HFFc6 (cell line): ENCODE measurements at places on chromosomes 1 and 21. TPM values are rescaled to one million over a fixed set of nuclear protein-coding genes. Genes with fewer than 3 reads are reported as not detected.
A peak's percentile ranks its signal among the peaks of the same experiment; 100 is the strongest.

- H3K4me1 ChIP-seq, result peaks cover 7% of the 10 kb centered on the region; the same call in 1 of the 2 replicates
- H3K36me3 ChIP-seq, result no peaks in the 10 kb centered on the region
- no peak overlapping the region for H3K27ac ChIP-seq
- DNase-seq, result no peak
- no peak overlapping the region for H3K4me3 ChIP-seq
- H3K27me3 ChIP-seq, result peaks cover 12% of the 10 kb centered on the region
These were observed 54.4 kb downstream of the PRSS38 start for GRCh38 chr1:227869851-227870305.

DNA sequence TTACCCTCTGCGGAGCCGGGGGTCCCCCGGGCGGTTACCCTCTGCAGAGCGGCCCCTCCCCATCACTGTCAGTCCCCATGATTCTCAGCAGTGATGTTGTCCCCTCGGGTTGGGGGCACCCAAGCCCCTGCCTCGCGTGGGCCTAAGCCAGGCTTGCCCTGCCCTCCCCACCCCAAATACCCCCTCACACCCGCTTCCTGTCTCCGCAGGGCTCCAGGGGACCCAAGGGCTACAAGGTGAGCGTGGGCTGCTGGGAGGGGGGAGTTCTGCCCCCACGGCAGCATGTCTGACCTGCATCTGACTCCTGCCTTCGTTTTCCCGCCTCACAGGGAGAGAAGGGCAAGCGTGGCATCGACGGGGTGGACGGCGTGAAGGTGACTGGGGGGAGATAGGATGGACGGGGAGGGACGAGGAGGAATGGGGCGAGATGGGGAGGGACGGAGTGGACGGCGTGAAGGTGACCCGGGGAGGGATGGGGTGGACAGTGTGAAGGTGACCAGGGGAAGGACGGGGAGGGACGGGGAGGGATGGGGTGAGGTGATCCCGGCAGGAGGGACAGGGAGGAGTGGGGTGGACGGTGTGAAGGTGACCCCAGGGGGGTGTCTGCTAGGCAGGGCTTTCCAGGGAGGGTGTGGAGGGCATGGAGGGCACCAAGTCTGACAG lies 8.6 kb downstream of the COL6A1 start:
- H3K36me3 ChIP-seq, result peaks cover 2% of the 10 kb centered on the region
- no peak overlapping the region for H3K4me3 ChIP-seq
- H3K27ac ChIP-seq, result no peak overlapping the region
- DNase-seq, result no peak
- H3K27me3 ChIP-seq, result no peaks in the 10 kb centered on the region; the same call in 1 of the 2 replicates
- peaks cover 2% of the 10 kb centered on the region for H3K4me1 ChIP-seq

PAPPA2 gene
- total RNA-seq, result 0.30 to 0.46 TPM (median 0.30 TPM) in 3 replicates

DNA sequence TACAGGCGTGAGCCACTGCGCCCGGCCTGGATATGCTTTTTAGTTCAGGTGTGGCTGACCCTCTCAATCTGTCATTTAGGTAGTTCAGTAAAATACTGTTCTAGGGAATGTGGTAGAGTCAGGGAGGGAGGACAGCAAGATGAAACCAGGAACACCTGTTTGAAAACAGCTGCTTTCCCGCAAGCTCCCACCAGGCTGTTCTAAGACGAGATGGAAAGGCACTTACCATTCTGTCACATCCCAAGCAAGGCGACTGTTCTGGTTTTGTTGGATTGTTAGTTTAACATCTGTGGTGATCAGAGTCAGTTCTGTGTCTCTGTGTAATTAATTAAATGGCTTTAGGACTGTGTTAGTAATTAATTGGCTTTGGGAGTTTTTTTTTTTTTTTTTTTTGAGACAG lies 2.9 kb downstream of the CHAF1B start:
- no peak overlapping the region for H3K4me3 ChIP-seq
- H3K27me3 ChIP-seq, result no peaks in the 10 kb centered on the region
- H3K36me3 ChIP-seq, result peaks cover 15% of the 10 kb centered on the region
- peaks cover 12% of the 10 kb centered on the region for H3K4me1 ChIP-seq
- no peak overlapping the region for H3K27ac ChIP-seq
- DNase-seq, result no peak

TIAM1 gene
- 0.36 TPM in 1 of 3 replicates, not detected in the others for total RNA-seq

GRCh38 chr1:27548858-27549719 lies 54.9 kb downstream of the AHDC1 start:
- no peak for DNase-seq
- no peak overlapping the region for H3K27ac ChIP-seq
- no peak overlapping the region for H3K4me3 ChIP-seq
- peaks cover 8% of the 10 kb centered on the region for H3K27me3 ChIP-seq
- H3K4me1 ChIP-seq, result peaks cover 32% of the 10 kb centered on the region

IGSF5 gene
- not detected in 3 replicates for total RNA-seq

GRCh38 chr1:30058970-30059369 lies 664.4 kb downstream of the MATN1 start:
- DNase-seq, result peak; percentile 94
- no peaks in the 10 kb centered on the region for H3K36me3 ChIP-seq
- H3K4me1 ChIP-seq, result peaks cover 14% of the 10 kb centered on the region

LCE1F gene
- not detected in 3 replicates for total RNA-seq

DNA sequence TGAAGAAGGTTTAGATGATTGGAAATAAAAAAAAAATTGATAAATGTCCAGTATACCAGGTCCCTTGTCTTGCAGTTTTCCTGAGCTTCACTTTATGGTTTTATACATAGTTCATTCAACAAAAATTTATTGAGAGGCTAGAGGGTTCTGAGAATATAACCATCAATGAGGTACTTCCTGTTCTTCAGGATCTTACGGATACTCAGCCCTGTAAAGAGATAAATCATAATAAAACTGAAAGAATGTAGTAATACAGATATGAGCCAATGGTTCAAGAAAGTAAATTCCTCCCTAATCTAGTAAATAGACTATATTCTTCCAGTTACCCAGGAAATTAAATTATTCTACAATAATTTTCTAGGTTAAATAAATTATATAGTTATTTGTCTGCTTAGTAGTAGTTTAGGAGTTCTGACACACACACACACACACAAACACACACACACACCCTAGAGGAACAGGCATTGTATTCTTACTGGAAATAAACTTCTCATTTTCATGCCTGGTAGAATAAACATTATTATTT lies 70.4 kb upstream of the HMCN1 start:
- DNase-seq, result no peak
- no peak overlapping the region for H3K27ac ChIP-seq
- no peaks in the 10 kb centered on the region for H3K36me3 ChIP-seq
- no peaks in the 10 kb centered on the region; the same call in none of the 2 replicates for H3K27me3 ChIP-seq

DNA sequence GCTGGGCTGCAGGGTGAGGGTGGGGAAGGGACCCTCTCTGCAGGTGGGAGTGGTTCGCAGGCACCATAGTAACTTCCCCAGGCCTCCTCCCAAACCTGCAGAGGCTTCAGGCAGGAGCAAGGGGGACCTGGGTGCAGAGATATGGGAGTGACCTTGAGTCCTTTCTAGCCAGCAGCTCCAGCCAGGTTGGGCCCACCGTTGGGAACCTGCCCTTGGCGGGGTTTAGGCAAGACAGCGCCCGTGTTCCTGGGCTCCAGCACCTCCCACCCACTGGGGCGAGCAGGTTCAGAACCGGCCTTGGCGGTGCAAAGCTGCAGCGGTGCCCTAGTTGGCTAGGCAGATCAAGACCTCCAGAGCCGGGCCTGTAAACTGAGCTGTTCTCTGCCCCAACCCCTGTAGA lies 2.2 kb upstream of the PRDM16 start:
- no peaks in the 10 kb centered on the region for H3K4me1 ChIP-seq
- DNase-seq, result no peak
- no peak overlapping the region for H3K4me3 ChIP-seq
- no peaks in the 10 kb centered on the region for H3K36me3 ChIP-seq
- no peak overlapping the region for H3K27ac ChIP-seq

FMO3 gene
- total RNA-seq, result 0.13 to 0.46 TPM in 2 of 3 replicates, not detected in the other

DNA sequence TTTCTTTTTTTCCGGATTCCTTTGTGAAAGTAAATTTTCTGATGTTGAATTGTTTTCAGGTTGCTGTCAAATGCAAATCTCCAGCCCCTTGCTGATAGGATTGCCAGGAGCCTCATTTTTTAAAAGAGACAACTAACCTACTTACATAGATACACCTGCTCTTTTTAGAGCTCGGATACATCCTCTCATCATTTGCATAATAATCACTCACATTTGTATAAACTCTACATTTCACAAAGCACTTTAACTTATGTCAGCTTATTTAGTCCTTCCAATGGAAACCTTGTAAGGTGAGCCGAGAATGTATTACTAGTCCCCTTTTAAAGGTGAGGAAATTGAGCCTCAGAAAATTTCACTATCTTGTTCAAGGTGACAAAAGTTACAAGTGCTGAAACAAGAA lies 84.8 kb downstream of the KCTD3 start:
- peaks cover 22% of the 10 kb centered on the region for H3K4me1 ChIP-seq
- peaks cover 3% of the 10 kb centered on the region for H3K27me3 ChIP-seq
- no peak for DNase-seq
- H3K27ac ChIP-seq, result no peak overlapping the region

IVL gene
- 0.10 TPM in 1 of 2 replicates, not detected in the other for total RNA-seq

DNA sequence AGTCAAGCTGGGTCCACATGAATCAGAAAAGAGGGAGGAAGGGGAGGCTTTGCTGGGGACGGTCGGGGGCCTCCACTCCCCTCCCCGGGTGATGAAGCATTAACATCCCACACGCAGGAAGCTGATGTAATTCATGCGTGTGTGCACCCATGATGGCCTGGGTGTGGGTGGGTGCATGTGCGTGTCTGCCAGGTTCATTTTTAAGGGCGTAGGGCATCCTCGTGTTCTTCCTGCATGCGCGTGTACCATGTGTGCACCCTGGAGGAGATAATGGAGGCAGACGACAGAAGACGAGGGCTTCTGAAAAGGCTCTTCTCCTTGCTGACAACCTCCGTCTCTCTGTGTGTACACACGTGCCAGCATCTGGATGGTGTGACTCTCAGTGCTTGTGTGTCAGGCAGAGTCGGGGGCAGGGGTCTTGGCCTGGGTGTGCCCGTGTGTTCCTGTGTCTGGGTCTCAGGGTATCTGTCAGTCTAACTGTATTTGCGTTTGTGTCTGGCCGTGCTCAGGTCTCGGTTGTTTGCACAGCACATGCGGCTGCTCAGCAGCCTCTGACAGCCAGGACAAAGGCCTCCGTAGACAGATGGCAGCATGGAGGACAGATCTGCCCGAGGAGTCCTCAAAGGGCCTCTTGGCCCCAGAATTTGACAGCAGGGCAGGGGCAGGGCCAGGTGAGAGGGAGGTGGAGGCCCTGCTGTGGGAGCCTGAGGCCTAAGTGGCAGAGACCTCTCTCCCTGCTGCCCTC lies 2.4 kb downstream of the RAP1GAP start:
- no peak overlapping the region for H3K4me3 ChIP-seq
- no peaks in the 10 kb centered on the region for H3K36me3 ChIP-seq
- peaks cover 38% of the 10 kb centered on the region for H3K27me3 ChIP-seq
- H3K4me1 ChIP-seq, result peaks cover 27% of the 10 kb centered on the region

- H3K4me3 ChIP-seq, result no peak overlapping the region
- H3K36me3 ChIP-seq, result no peaks in the 10 kb centered on the region
- H3K27me3 ChIP-seq, result peaks cover 7% of the 10 kb centered on the region
- peak; percentile 56 for DNase-seq
These were observed 132.6 kb downstream of the ETS2 start for GRCh38 chr21:38938343-38938742.

GRCh38 chr1:182972231-182972630 lies 19.3 kb upstream of the SHCBP1L start:
- H3K27ac ChIP-seq, result no peak overlapping the region
- peaks cover 28% of the 10 kb centered on the region for H3K4me1 ChIP-seq
- H3K36me3 ChIP-seq, result no peaks in the 10 kb centered on the region
- no peaks in the 10 kb centered on the region for H3K27me3 ChIP-seq

TBX19 gene
- total RNA-seq, result 0.44 and 0.57 TPM in 2 replicates

DNA sequence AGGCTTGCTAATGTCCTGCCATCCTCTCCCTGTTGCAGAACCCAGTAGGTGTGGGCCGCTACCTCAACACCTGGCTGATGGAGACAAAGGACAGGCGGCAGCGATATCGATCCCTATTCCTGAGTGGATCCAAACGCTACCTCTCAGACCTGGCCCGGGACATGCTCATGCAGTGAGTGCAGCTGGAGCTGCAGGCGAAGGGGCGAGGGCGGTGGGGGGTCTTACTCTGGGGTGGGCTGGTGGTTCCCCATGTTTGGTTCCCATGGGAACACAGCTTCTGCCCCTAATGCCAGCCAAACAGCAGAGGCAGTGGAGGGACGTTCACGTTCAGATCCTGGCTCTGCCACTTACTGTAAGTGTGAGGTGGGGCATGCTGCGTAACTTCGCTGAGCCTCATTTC lies 15.8 kb upstream of the TTC22 start:
- no peak for DNase-seq
- no peak overlapping the region for H3K27ac ChIP-seq
- H3K4me1 ChIP-seq, result no peaks in the 10 kb centered on the region
- H3K36me3 ChIP-seq, result no peaks in the 10 kb centered on the region
- no peak overlapping the region for H3K4me3 ChIP-seq

DNA sequence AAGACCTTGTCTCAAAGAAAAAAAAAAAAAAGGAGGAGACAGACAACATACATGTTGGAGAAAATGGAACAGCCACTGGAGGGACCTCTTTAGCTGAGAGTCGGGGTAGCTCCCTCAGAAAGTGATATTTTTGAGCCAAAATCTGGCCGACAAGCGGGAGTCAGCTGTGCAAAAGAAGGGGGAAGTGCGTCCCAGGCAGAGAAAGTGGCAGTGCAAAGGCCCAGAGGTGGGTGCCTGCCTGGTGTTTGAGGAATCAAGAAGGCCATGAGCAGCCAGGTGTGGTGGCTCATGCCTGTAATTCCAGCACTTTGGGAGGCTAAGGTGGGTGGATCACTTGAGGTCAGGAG lies 6.1 kb upstream of the CROCC start:
- H3K4me3 ChIP-seq, result peak overlapping the region; percentile 91
- peaks cover 4% of the 10 kb centered on the region for H3K27me3 ChIP-seq
- H3K4me1 ChIP-seq, result peaks cover 20% of the 10 kb centered on the region
- peak overlapping the region; percentile 80 for H3K27ac ChIP-seq
- no peaks in the 10 kb centered on the region for H3K36me3 ChIP-seq

DNA sequence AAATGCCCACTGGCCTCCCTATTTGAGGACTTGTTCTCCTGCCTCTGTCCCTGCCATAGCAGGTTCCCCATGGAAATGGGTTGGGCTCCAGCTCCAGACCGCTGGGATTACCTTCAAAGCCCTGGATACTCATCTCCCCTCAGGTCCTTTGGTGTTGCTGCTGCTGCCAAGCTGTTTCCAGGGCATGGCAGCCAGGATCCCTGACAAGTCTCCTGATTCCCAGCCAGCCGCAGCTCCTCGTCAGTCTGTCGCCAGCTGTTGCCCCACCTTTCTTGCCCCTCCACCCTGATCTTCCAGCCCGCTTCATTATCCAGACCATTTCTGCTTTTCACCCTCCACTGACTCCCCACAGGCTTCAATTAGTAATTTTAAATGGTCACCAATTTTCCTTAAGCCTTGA lies 68.3 kb upstream of the KCND3 start:
- H3K36me3 ChIP-seq, result no peaks in the 10 kb centered on the region
- peaks cover 8% of the 10 kb centered on the region for H3K27me3 ChIP-seq
- no peak overlapping the region for H3K27ac ChIP-seq
- no peaks in the 10 kb centered on the region for H3K4me1 ChIP-seq
- no peak overlapping the region for H3K4me3 ChIP-seq
